ENCODE measurements at places on chromosomes 3 and 15. TPM values are rescaled to one million over a fixed set of nuclear protein-coding genes. Genes with fewer than 3 reads are reported as not detected.

DNA sequence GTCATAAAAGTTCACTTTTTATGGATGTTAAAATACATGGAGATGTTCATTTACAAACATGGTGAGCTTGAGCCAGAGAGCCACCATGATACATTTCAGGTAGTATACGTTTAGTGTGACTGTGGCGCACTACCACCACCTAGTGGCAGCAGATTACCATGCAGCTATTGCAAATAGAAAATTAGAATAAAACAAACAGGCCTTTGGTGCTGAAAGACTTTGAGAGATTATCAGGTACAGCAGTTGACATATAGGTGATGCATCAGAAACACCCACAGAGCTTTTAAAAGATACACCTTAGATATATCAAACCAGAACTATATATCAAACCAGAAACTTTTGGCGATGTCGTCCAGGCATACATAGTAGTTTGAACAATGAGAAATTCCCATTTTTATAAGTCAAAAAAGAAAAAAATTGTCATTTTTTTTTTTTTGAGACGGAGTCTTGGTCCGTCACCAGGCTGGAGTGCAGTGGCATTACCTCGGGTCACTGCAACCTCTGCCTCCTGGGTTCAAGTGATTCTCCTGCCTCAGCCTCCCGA lies 42.0 kb upstream of the ICE2 start:
- peak; percentile 78 for DNase-seq

GRCh38 chr15:96264801-96265515 lies 65.5 kb upstream of the NR2F2 start:
- DNase-seq, result no peak

GRCh38 chr15:37372064-37372463 lies 271.7 kb upstream of the MEIS2 start:
- DNase-seq, result no peak

DNA sequence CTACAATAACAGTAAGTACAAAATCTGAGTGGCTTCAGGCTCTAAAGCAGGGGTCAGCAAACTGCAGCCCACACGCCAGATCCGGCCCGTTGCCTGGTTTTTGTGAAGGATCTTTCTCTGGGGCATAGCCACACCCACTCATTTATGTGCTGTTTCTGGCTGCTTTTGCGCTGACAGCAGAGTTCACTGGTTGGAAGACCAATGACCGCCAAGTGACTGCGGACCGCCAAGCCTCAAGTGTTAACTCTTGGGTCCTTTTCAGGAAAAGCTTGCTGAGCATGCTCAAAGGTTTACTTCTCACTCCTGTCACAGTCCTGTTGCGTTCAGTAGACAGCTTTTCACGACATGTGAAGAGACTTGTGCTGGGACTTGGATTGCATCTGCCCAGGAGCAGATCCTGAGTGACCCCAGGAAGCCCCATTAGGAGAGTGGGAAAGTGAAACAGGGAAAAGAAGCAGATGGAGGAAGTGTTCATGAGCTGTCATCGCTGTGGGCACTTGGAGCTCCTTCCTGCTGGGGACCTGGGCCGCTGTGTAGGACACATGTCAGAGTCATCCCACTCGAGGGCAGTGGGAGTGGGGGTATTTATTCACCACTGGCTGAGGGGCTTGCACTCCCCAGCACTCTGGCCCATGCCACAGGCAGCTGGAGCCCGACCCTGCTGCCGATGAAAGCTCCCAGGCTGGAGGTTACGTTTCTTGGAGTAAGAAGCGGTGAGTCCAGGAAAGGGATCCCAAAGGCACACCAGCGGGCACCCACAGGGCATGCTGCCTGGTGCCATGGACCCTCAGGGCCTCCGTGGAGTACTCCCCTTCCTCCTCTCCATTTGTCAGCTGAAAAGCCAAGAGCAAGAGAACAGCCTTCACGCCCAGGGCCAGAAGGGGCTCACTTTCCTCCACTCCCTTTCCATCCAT lies 249.1 kb downstream of the PLCL2 start:
- no peak for DNase-seq

- no peak for DNase-seq
Measured at GRCh38 chr3:16940769-16941700, 56.3 kb downstream of the PLCL2 start.

DNA sequence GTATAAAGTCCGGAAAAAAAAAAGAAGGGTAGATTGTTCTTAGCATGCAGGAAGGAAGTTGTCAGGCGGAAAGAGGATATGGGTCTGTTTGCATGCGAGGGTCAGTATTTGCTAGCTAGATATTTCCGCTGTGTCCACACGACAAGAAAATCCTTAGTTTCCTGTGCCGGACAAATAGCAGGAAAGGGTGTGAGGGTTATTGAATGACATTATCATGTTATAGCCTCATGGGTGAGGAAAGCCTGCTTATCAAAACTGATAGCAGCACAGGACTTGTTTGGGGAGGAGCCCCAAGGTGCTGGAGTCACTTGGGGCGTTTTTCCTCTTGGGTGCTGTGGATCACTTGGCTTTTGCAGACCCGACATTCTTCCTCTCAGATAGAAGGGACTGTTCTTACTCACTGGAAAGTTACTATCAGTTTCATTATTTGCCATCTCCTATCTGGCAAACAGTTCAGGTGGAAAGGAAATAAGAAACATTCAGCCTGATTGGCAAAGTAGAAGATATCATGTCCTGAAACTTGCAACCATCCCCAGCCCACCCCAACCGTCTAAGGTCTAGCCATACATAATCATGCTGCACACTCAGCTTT lies 127.2 kb upstream of the DPH6 start:
- peak; percentile 87 for DNase-seq

- DNase-seq, result peak; percentile 58
Measured at GRCh38 chr3:52456169-52456799, 880 bp downstream of the NISCH start.

- peak; percentile 18 for DNase-seq
Measured at GRCh38 chr3:182618085-182618732, 175.1 kb upstream of the ATP11B start.

- DNase-seq, result no peak
Measured at GRCh38 chr3:106242781-106243180, 374.0 kb upstream of the CBLB start.

GRCh38 chr15:38024293-38025091 lies 90.1 kb downstream of the TMCO5A start:
- DNase-seq, result peak; percentile 32

- DNase-seq, result no peak
Measured at GRCh38 chr15:54029081-54029480, 50.8 kb downstream of the UNC13C start.

DNA sequence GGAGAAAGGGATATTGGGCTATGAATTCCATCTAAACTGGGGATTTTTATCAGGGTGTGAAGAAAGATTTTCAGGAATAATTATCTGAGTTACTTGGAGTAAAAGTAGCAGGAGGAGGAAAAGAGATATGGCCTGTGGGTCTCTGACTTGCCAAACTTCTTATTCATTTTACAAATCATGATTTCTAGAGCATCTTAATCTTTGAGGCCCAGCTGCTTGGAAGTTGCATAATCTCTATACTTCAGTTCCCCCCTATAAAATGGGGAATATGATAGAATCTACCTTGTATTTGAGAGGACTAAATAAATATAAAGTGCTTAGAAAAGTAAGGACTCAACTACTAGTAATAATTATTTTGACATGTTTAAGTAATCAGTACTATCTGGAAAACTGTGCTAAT lies 11.0 kb upstream of the GABPB1 start:
- DNase-seq, result no peak

DNA sequence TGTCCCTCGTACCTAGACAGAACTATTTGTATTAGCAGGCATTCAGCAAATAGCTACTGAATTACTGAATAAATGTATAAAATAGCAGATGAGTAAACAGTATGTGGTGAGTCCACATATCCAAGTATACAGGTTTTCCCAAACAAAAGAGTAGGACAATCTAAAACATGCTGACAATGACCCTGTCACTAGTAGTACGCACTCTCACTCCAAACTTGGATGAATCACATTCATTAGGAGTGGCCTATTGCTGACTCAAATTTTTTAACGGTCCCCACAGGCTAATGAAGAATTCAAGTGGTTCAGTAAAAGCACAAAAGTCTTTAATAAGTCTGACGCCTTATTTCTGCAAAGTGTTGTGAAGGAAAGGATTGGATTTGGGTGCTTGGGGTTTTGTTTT lies 449.3 kb upstream of the THBS1 start:
- peak; percentile 42 for DNase-seq

- DNase-seq, result peak; percentile 5
Measured at GRCh38 chr15:37877851-37878741, 56.3 kb upstream of the TMCO5A start.

DNA sequence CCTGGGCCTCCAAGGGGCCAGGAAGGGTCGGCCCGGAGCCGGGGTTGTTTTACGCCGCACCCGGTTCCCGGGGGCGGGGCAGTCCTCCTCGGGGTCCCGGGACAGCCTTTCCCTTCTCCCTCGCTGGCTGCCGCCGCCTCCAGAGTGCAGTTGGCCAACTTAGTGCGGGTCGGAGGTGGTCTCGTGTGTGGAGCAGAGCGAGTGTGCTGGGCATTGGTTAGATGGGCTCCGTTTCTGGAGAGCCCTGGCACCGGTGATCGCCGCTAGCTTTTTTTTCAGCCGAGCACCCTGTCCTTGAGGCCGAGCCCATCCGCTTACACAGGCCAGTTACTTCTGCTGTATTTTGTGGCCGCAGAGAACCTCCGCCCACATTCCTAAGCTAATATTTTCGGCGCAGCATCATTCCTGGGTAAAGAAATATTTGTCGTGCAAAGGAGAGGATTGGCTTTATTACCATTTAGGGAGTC lies 585 bp downstream of the KIF23 start:
- DNase-seq, result peak; percentile 65

GRCh38 chr15:85139391-85139790 lies 157.7 kb downstream of the PDE8A start:
- DNase-seq, result no peak

Gene LPP
- 153 TPM for total RNA-seq

Gene TEX55
- not detected for total RNA-seq

Gene COL6A5
- not detected for total RNA-seq

Gene SSUH2
- total RNA-seq, result 0.44 TPM

Gene PATL2
- total RNA-seq, result not detected

Gene PLCL2
- total RNA-seq, result 9.6 TPM

All from endothelial cell of umbilical vein (primary cell).